Endothelial cell (in vitro differentiated cells): ENCODE measurements at places on chromosomes 4 and X.

DNA sequence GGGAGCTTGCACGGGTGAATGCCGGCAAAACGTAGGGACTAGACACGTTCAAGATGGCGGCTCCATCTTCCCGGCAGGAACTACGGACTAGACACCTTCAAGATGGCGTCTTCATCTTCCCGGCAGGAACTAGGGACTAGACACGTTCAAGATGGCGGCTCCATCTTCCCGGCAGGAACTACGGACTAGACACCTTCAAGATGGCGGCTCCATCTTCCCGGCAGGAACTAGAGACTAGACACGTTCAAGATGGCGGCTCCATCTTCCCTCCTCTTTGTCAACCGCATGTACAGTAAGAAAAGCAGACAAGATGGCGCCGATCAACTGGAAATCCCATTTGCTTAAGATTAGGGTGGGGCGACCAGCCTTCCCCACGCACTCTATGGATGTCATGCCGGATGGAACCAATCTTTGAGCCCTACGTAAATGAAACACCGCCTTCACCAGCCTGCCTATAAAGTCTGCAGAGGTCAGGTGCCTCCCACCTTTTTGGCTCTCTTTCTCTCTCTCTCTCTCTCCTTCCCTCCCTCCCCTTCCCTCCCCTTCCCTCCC, 222.4 kb downstream of the CRLF2 start:
- no peak for DNase-seq

DNA sequence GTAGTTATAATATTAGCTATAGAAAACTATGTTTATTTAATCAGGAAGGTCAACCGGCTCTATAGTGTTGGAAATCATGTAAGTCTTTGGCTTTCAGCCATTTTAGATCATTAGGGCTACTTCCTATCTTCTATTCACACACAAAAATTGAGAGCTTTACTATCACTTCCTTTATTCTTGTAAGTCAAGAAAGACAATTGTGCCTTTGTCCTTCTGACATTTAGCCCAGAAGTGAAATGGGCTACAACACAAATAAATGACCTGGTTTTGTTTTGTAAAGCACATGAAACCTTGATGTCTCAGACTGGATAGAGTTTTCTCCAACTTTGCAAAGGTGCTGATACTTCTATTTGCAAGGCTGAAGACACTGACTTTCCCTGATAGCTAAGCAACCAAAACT, 122.4 kb upstream of the ACSL4 start:
- DNase-seq, result no peak

DNA sequence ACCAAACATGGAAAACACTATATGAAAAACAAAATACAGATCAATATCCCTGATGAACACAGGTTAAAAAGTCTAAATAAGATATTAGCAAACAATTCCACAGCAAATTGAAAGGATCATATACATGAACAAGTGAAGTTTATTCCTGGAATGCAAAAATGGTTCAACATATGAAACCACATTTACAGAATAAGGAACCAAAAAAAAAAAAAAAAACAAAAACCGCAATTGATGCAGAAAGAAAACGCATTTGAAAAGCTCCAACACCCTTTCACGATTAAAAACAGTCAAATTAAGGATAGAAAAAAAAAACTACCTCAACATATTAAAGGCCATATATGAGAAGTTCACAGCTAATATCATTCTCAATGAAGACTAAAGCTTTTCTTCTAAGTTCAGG, 45.4 kb upstream of the STS start:
- DNase-seq, result no peak

DNA sequence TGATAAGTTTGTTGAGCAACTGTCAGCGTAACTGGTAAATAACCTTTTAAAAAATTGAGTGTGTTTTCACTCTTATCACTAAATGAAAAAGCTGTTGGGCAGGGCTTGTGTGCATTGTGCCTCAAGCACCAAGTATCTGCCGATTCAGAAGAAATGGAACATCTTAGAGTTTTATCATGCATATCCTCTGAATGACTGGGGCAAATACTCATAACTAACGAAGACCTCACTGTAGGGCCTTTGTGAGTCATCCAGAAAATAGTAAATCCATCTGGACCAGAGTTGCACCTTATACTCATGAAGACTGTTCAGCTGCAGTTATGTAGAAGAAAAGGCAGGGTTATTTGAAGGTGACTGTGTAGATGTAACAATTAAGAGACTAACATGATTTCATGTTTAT, 222.1 kb downstream of the CAMK2D start:
- DNase-seq, result no peak

DNA sequence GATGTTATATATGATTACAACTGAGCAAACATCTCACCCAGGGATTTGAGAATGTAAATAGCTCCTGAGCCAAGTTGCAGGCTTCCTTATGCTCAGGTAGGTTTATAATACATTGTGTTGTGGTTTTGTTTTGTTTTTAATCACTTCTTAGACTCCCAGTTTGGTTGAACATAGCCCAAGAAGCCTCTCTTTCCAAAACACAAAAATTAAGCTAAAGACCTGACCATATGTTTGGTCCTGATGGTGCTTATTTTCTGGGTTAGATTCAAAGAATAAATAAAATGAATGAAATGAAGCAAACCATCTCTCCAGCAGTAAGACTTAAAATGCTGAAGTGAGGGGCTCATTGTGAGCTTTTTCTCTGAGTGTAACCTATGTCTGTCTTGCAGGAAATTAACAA, 93.5 kb downstream of the GRXCR1 start:
- no peak for DNase-seq

GRCh38 chr4:75675004-75675531, 1.9 kb upstream of the G3BP2 start:
- DNase-seq, result no peak

DNA sequence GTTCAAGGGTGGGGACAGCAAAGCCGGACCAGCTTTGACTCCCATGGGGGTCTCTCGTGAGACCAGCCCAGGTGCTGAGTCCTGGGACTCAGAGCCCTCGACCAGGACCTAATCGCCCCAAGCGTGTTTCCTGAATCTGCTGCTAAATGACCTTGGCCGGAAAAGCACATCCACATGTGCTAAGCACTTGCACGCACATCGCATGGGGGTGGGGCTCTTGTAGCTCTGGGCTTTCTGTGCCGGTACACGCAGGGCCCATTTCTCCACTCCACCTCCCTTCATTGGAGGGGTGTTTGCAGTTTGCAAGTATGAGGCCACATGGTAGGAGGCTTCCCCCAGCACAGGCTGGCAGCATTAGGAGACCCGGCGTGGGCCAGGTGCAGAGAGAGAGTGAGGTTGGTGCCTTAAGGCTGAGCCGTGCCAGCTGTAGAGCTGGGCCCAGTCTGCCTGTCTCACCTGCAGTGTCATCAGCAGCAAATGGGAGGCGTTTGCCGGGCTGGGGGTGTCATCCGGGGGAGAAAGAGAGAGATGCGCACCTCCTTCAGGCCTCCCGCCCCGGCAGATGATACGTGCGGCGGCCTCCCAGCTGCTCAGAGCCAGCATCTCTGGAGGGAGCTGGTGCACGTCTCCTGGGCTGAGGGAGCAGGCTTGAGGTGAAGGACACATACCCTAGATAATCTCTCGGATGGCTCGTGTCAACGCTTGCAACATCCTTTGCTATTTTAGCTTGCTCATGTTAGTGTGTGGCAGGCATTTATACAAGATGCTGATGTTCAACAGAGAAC, 45.2 kb upstream of the CLCN4 start:
- no peak for DNase-seq

GRCh38 chr4:137660211-137660610, 127.9 kb upstream of the PCDH18 start:
- no peak for DNase-seq

DNA sequence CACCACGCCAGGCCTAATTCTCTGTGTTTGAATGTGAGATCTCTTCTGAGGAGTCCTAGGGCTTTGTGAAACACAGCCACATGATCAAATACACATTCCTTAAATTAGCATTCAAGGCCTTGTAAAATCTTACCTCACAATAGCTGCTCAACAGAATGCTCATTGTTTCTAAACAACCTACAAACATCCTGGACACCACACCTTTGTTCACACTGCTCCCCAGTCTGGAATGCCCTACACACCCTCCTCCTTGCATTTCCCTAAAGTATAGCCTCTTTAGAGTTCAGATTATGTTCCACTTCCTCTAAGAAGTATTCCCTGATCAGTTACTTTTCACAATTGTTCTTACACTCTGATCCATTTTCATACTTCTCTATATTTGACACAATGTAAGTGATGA, 110.6 kb downstream of the AGTR2 start:
- no peak for DNase-seq

- no peak for DNase-seq
Measured at GRCh38 chrX:70613295-70613694, 168.7 kb downstream of the DLG3 start.

- no peak for DNase-seq
Measured at GRCh38 chr4:15144967-15145295, 142.7 kb downstream of the CPEB2 start.

DNA sequence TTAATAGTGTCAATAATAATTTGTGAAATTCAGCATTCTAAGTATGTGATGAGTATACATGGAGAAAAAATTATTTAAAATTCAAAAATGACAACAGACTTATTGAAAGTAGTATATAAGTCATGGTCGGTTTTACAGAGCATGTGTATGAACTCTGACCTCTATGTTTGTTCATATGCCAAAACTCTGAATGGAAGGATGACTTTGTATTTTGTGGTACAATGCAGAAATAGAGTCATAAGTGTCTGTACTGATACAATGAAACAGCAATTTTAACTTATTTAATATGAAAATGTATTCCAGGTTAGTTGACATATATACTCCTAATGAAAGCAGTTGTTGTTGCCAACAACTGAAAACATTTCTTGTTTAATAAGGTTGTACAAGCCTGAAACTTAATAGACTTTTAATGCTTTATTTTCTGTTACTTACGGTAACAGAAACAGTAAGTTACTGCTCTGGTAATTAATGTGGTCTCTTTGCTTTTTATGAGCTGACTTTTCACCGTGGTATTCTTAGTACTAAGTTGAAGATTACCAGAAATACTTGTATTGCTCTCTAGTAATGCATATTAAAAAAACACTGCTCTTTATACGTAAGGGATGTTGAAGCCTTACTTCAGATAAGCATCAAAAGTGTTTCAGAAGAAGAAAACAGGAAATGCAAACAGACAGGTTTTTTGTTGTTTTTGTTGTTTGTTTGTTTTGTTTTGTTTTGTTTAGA, 1.9 kb downstream of the UBE2K start:
- no peak for DNase-seq

GRCh38 chrX:153723351-153724251, 586 bp downstream of the BCAP31 start:
- DNase-seq, result peak; percentile 42

DNA sequence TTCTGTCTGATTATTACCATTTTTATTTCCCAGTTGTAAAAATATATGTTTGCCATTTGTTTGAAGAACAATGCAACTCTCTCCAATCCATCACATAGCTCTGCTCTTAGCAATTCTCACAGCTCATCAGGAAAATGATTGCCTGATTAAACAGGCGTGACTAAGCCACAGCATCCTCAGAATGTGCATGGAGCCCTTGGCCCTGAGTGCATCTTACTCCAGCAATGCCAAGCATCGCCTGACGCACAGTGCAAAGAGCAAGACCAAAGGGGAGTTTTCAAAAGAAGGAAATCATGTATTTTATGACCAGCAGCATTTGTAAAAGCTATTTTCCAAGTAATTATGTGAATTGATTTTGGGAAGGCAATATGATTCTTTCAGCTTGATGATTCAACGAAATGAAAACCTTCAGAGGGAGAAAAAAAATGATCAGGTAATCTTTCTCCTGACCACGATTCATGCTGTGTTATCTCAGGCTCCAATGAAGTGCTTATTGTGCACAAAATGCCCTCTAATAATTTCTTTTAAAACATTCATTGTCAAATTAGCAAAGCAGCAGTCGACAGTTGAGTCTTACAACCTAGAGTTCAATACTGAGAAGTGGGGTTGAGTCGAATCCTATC, 138.0 kb upstream of the FAM9B start:
- DNase-seq, result no peak

DNA sequence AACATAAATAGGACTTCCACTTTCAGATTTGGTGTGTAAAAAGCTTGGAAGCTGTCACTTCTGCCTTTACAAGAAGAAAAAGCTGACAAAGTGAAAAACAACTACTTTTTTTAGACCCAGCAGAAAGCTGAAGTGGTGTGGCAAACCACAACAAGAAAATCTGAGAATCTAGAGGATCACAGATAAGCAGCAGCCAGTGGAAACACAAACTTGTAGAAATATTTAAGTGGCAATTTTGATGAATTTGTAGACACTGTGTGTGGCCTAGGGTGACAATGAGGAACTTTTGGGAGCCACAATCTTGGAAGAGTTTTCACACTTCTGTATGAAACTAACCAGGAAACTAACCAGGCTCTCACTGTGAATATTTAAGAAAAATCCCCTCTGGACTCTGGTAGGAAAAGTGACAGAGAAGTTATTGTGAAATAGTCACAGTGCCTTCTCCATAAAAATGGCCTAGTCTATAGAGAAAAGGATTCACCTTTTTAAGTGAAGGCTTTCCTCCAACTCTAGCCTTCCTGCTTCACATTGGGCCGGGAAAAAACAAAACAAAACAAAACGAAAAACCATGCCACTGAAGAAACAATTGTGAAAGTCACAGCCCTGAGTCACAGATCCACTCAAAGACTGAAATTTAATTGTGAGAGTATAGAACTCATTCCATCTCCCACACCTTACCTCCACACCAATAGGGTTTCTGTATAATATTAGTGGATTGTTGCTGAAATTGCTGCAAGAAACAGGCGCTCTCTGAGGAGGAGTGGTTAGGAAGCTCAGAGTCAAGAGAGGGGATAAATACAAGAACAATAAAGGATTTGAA, 26.7 kb upstream of the GUCY1A1 start:
- no peak for DNase-seq

GRCh38 chrX:51047950-51048349, 137.4 kb downstream of the BMP15 start:
- DNase-seq, result no peak

- no peak for DNase-seq
Measured at GRCh38 chr4:115780268-115780667, 666.8 kb upstream of the NDST4 start.

DNA sequence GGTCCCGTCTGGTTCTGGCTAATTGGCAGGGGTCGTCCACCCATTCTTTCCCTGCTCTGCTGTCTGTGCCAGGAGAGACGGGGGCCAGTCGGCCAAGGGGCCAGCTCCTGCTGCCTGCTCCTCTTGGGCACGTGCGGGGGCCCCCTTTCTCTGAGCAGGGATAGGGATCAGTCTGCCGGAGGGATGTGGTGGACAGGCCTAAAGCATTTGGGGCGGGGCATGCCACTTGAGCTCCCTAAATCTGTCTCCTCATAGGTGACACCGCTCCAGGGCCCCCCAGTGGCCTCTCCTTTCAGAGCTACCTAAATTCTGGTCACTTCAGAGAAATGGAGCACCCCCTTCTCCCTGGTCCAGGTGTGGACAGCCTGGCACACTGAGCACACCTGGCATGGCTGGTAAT, 4.2 kb upstream of the MSANTD1 start:
- DNase-seq, result no peak

- no peak for DNase-seq
Measured at GRCh38 chr4:94507708-94508107, 56.0 kb downstream of the PDLIM5 start.
